ENCODE measurements at places on chromosomes 12 and 14. TPM values are rescaled to one million over a fixed set of nuclear protein-coding genes. Genes with fewer than 3 reads are reported as not detected.

ULK1 gene
- total RNA-seq, result 72.4 TPM

MYF5 gene
- total RNA-seq, result 4.7 TPM

ENTPD5 gene
- total RNA-seq, result 5.2 TPM

CATSPERB gene
- 0.52 TPM for total RNA-seq

TEAD4 gene
- total RNA-seq, result 170 TPM

NPAS3 gene
- 1.1 TPM for total RNA-seq

DNA sequence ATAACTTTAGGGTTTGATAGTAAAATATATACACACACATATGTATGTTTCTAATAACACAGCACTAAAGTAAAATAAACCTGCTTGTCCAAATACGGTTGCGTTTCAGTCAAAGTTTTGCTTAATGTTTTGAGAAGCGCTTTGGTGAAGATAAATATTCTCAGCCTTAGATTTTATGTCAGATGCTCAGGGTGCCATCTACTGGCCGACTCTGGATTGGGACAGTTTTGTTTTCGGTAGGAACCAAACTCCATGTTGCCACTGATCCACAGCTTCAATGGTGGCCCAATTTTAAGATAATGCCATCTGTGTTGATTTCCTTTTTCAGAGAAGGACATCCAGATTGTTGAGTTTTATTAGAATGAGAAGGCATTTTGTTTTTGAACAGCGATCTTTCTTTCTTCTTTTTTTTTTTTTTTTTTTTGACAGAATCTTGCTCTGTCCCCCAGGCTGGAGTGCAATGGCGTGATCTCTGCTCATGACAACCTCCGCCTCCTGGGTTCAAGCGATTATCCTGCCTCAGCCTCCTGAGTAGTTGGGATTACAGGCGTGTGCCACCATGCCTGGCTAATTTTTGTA is 43.1 kb downstream of the LLPH start:
- no peak overlapping the region for H3K4me3 ChIP-seq
- H3K27ac ChIP-seq, result no peak overlapping the region
- no peaks in the 10 kb centered on the region for H3K36me3 ChIP-seq
- no peaks in the 10 kb centered on the region for H3K4me1 ChIP-seq
- no peaks in the 10 kb centered on the region for H3K27me3 ChIP-seq

DNA sequence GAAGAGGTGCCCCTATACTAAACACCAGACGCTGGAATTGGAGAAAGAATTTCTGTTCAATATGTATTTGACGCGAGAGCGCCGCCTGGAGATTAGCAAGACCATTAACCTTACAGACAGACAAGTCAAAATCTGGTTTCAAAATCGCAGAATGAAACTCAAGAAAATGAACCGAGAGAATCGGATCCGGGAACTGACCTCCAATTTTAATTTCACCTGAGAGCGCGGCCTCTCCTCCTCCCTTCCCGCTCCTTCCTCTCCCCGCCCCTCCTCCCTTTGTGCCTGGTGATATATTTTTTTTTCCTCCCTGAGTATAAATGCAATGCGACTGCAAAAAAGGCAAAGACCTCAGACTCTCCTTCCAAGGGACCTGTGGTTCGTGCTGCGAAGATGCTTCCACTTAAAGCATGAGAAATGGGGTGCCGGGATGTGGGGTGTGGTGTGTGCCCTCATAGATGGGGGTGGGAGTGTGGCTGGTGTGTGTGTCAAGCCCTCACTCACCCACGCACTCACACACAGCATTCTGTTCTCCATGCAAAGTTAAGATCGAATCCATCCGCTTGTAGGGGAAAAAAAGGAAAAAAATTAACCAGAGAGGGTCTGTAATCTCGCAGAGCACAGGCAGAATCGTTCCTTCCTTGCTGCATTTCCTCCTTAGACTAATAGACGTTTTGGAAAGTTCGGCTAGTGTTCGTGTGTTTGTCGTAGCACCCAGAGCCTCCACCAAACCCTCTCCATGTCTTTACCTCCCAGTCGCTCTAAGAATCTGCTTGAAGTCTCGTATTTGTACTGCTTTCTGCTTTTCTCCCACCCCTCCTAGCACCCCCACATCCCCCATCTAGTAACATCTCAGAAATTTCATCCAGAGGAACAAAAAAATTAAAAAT is 4.5 kb downstream of the HOXC10 start:
- no peak for DNase-seq
- H3K36me3 ChIP-seq, result no peaks in the 10 kb centered on the region
- peak overlapping the region; percentile 95 for H3K27ac ChIP-seq
- H3K27me3 ChIP-seq, result no peaks in the 10 kb centered on the region

GRCh38 chr12:5268424-5269210 is 163.3 kb upstream of the NTF3 start:
- no peaks in the 10 kb centered on the region for H3K27me3 ChIP-seq
- no peak for DNase-seq
- H3K4me3 ChIP-seq, result no peak overlapping the region
- no peaks in the 10 kb centered on the region for H3K4me1 ChIP-seq
- H3K27ac ChIP-seq, result no peak overlapping the region

- H3K27me3 ChIP-seq, result no peaks in the 10 kb centered on the region
- peaks cover 9% of the 10 kb centered on the region for H3K36me3 ChIP-seq
- H3K4me3 ChIP-seq, result no peak overlapping the region
- no peak for DNase-seq
- H3K27ac ChIP-seq, result no peak overlapping the region
Measured at GRCh38 chr14:91228112-91229004, 16.1 kb downstream of the GPR68 start.

GRCh38 chr12:116244001-116244400 is 33.5 kb downstream of the MED13L start:
- H3K4me3 ChIP-seq, result no peak overlapping the region
- peak overlapping the region; percentile 81 for H3K27ac ChIP-seq
- DNase-seq, result no peak
- peaks cover 71% of the 10 kb centered on the region for H3K4me1 ChIP-seq

DNA sequence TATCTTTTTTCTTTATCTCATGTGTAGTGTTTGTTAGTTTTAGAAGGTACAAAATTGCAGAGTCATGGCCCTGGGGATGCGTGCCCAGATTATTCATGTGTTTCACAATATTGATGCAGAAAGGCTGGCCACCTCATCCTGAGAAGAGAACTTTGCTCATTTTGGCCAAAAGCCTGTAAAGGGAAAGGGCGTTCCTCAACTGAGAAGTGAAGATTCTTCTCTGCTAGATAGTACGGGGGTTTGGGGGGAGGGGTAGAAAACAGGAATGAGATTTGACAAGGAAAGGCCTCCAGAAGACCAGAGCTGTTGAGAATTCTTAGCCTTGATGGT is 1.7 kb downstream of the MGST1 start:
- no peaks in the 10 kb centered on the region for H3K27me3 ChIP-seq
- H3K36me3 ChIP-seq, result no peaks in the 10 kb centered on the region
- H3K4me1 ChIP-seq, result no peaks in the 10 kb centered on the region
- peak; percentile 68 for DNase-seq
- peak overlapping the region; percentile 55 for H3K4me3 ChIP-seq

- H3K27me3 ChIP-seq, result no peaks in the 10 kb centered on the region
- H3K4me3 ChIP-seq, result no peak overlapping the region
- DNase-seq, result peak; percentile 65
- H3K36me3 ChIP-seq, result peaks cover 18% of the 10 kb centered on the region
- H3K27ac ChIP-seq, result peak overlapping the region; percentile 33
Measured at GRCh38 chr12:122336015-122336946, 70.0 kb upstream of the VPS33A start.

DNA sequence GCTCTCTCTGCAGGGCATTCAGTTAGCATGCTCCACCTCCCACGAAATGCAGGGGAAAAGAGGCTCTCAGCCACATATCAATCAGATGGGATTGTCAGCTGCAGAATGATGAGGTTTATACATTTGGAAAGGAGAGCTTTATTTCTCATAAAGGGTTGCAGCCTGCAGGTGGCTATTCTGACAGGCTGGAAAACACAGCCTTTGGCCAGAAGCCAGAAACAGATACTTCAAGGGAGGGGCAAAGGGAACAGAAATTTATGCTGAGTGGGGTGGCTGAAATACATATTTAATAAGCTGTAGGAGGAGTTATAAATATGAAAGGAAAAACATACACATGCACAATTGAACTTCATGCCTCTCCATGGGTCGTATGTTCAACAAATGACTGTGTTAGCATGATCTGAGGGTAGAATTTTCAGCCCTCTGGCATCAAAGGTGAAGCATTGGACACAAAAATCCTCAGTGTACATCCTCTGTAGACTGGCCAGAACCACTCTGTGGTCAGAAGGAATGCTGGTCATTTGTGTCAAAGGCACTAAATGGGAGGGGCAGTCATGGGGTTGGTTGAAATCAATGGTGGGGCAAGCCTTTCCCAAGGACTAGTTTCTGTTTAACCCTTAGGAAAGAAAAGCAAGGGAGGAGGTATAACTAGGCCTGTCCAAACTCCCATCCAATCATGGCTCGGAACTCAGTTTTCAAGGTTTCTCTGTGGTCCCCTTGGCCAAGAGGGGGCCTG is 62.4 kb downstream of the TMX1 start:
- DNase-seq, result no peak
- H3K27me3 ChIP-seq, result no peaks in the 10 kb centered on the region
- H3K4me1 ChIP-seq, result no peaks in the 10 kb centered on the region
- H3K36me3 ChIP-seq, result no peaks in the 10 kb centered on the region

DNA sequence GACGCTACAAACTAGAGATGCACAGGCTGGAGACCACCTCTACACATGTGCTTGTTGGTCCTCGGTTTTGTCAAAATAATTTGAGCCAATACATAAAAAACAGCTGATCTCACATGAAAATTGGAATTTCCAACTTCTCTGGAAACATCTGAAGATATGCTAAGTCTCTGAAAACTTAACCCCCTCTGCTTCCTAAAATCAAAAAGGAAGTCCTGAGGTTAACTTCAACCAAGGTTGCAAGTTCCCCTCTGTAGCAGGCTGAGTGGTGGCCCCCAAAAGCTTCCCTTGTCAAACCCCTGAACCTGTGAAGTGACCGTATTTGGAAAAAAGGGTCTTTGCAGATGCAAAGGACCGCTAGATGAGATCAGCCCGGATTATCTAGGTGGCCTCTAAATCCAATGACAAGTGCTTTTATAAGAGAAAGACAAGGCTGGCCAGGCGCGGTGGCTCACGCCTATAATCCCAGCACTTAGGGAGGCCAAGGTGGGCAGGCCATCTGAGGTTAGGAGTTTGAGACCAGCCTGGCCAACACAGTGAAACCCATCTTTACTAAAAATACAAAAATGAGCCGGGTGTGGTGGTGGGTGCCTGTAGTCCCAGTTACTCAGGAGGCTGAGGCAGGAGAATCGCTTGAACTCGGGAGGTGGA is 32.0 kb upstream of the VPS37B start:
- no peaks in the 10 kb centered on the region for H3K4me1 ChIP-seq
- no peak overlapping the region for H3K4me3 ChIP-seq
- H3K27me3 ChIP-seq, result no peaks in the 10 kb centered on the region
- H3K27ac ChIP-seq, result no peak overlapping the region
- DNase-seq, result no peak

- H3K27me3 ChIP-seq, result peaks cover 9% of the 10 kb centered on the region
- no peaks in the 10 kb centered on the region for H3K4me1 ChIP-seq
- H3K27ac ChIP-seq, result no peak overlapping the region
Measured at GRCh38 chr14:94161981-94162380, 12.1 kb upstream of the PPP4R4 start.
